ENCODE measurements at places on chromosomes 2 and 18.
A peak's percentile ranks its signal among the peaks of the same experiment; 100 is the strongest.

- DNase-seq = no peak
Observed at GRCh38 chr2:177289824-177290628, 25.5 kb upstream of the NFE2L2 start.

DNA sequence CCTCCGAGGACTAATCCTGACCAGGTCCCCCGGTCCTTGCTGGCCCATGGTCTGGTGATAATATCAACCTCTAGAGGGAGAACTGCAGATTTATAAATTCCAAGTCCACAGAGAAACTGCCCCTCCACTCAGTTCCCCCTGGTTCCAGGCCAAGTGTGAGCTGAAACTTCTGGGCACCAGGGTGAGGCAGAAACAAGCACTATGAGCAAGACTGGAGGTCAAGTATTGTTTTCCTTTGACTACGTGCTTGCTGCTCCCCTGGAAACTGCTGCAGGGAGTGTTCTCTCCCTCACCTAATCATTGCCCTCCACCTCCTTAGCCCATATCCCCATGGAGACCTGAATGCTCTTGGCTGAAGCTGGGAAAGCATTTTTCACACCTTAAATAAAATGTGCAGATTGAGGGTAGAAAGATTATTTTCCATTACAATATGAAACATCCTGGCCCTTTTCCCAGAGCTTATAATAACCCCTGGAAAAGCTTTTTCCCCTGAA, 135.2 kb downstream of the RDH14 start:
- no peak for DNase-seq

DNA sequence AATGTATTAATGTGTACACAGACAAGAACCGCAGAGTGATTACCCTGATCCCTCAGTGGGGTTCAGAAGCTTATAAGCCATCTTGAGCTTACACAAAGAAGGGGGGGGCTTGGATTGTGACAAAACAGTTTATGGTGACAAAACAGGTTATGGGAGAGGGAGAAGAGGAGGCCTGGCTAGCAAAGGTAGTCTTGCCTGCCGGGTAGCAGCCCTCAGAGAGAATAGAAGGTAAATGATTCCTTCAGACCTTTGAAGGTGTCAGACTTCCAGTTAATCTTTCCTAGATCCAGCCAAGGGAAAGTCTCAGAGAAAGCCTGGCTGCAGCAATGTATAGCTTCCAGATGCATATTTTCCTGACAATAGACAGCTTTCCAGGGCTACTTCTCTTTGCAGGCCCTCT, 44.6 kb upstream of the RAPH1 start:
- DNase-seq = no peak

- no peak for DNase-seq
Observed at GRCh38 chr2:38598200-38598990, 4.3 kb downstream of the HNRNPLL start.

DNA sequence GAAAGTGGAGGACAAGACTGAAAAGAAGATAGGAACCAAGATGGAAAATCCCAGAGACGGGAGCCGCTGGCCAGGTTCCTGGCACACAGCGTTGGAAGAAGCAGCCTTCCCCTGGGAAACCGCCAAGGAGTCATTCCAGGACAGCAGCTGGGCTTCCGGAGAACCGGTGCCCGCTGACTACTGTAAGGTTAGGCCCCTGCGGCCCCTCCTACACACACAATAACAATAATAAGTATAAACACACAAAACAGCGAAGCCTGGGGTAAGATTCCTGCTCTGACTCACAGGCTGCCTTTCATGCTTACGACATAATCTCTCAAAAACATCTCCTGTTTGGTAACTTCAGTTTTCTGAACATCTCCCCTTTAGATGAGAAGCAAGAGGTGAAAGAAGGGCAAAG, 28.1 kb upstream of the MYCN start:
- no peak for DNase-seq

GRCh38 chr2:190469771-190470170, 61.6 kb downstream of the MFSD6 start:
- no peak for DNase-seq

DNA sequence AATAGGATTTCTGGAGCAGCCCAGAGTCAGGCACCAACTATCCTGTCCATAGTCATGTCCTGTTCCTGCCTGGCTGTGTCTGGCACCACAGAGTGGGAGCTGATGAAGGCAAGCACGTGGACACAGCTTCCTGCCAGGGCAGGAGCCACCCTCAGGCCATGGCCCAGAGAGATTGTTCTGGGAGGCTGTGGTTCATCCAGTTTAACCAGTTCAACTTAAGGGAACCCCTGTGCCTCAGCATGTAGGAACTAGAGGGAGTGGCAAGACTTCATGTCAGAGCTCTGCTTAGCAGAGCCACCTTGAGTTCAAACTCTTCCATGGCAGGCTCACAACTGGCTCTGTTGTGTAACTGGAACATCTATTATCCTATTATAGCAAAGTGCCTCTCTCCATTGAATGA, 73.2 kb upstream of the NCKAP5 start:
- no peak for DNase-seq

GRCh38 chr18:9392726-9393125, 58.2 kb downstream of the TWSG1 start:
- DNase-seq = no peak

GRCh38 chr2:48221846-48222516, 308.0 kb upstream of the STON1 start:
- DNase-seq = no peak

GRCh38 chr18:42583283-42583731, 532.2 kb downstream of the RIT2 start:
- no peak for DNase-seq

DNA sequence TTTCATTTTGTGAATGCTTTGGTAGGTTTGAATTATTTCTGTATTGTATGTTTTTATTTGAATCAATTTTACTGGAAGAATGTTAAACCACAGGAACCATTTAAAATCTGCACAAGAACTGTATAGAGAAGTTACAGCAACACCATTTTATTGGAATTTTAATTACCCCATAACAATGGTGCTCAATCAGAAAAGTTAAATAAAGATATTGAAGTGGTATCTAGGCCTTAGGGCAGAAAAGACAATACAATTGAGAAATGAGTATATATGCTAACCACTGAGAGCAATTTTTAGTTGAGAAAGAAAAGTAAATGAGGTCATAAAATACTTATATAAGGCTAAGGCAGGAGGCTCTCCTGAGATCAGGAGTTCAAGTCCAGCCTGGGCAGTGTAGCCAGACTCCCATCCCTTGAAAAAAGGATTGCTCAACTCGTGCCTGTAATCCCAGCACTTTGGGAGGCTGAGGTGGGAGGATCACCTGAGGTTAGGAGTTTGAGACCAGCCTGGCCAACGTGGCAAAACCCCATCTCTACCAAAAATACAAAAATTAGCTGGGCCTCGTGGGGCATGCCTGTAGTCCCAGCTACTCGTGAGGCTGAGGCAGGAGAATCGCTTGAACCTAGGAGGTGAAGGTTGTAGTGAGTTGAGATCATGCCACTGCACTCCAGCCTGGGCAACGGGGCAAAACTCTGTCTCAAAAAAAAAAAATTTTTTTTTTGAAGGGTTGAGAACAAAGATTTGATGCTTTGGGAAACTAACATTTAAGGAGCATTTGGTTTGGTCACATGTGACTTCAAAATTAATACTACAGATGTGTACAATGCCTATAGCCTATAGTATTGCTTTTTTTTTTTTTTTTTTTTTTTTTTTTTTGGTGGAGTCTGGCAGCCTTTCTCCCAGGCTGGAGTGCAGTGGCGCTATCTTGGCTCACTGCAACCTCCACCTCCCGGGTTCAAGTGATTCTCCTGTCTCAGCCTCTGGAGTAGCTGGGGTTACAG, 212.9 kb upstream of the STON1 start:
- no peak for DNase-seq

DNA sequence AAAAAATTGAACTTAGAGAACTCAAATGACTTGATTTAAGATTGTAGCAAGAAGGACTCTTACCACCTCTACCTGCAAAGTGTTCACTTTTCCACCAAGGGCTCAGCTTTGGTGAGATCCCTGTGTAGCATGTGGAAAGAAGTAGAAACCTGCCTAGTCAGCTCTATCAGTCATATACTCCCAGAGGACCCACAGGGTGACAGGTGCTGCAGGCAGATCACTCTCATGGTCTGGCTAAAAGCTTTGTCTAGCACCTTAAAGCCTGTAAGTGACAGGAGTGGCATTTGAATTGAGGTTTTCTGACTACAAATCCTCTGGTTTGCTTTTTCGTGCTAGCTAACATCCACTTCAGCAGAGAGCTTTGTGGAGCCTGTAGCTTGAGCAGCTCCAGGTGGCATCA, 18.7 kb upstream of the NEMP2 start:
- no peak for DNase-seq

DNA sequence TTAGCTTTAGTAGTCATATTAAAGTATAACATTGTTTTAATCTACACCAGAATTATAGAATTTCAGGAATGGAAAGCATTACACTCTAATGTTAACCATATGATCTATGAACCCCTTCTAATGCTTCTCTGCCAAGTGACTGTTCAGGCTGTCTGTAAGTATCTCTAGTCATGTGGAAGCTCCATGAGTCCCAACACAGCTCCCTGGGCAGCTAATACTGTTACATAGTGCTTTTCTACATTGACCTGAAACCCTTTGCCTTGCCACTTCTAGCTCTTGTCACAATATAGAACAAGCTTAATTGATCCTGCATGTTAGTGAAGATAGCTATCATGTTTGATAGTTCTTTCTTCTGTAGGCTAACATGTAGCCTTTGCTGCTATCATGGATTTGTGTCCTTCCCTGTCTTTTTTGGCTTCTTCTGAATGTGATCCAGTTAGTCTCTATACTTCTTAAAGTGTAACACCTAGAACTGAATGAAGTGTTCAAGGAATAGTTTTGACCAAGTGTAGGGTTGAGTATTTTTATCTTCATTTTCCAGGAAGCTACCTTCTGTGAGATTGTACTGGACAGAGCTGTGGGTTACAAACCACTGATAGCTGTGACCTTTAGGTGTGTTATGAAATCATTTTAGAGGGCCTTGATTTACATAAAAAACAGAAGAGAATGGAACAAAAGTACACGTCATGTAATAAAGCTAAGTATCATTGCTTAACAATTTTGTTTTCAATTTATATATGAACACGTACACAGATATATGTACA, 23.7 kb downstream of the BABAM2 start:
- DNase-seq = no peak

GRCh38 chr2:225041851-225042799, at the start of gene DOCK10:
DOCK10 (minus strand) TSS chr2:225042468; CDS start chr2:225042374, 94 bp downstream.
- DNase-seq = peak; percentile 80

GRCh38 chr2:184644685-184645084, 46.4 kb downstream of the ZNF804A start:
- DNase-seq = no peak

DNA sequence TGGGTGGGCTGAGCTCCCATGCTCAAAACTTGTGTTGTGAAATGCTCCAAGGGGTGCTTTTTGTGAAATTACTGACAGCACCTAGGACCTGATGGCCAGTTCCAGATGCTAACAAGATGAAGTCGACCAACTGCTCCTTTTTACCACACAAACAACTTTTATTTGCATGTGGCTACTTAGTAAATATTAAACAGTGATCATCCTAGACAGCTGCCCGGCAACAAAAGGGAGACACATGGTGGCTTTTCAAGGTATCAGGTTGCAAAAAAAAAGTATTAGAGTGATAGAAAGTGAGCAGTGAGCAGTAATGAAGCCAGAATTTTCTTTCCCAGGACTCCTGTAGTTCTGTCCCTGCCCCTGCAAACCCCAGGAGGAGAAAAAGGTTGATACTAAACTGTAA, 118.5 kb downstream of the RPIA start:
- no peak for DNase-seq

GRCh38 chr2:192971981-192972380, 777.2 kb upstream of the TMEFF2 start:
- no peak for DNase-seq

- DNase-seq = no peak
Observed at GRCh38 chr2:219627103-219628100, at the start of gene SLC4A3. SLC4A3 (plus strand) TSS chr2:219627630; CDS start chr2:219627993, 363 bp downstream.

DNA sequence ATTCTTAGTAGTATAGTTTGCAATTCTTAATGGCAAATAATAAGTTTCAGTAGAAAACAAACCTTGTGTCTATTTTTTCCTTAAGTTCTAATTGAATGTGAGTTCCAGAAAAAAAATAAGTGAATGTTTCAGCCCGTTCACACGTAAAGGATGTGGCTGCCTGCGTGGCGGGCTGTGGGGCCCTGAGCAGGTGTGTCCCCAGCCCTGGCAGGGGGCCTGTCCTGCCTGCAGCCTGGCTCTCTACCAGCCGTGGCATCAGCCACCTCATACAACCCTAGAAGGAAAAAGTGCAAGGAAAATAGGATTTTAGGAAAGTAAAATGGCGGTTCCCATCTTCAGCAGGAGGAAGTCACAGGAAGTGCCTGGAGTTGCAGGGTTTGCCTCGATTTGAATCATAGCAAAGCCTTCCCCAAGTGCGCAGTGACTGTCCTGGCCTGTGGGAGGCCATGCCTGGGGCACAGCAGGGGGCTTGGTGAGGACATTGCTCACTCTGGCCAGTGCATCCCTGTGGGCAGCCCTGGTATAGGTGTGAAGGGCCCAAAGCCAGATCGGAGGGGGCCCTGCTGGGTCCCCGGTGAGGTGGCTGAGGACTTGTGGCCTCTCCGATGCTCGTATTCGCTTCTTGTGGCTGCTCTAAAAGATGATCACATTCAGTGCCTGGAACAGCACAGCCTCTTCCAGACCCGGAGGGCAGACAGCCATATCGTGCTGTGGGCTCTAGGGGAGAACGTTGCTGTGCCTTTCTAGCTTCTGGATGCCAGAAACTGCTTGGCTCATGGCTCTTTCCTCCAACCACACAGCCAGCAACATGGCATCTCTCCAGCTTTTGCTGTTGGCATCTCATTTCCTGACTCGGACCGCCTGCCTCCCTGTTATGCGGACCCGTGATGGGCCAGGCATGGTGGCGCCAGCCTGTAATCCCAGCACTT, 12.6 kb downstream of the DTYMK start:
- no peak for DNase-seq
